ENCODE measurements at places on chromosomes 6 and 20.

DNA sequence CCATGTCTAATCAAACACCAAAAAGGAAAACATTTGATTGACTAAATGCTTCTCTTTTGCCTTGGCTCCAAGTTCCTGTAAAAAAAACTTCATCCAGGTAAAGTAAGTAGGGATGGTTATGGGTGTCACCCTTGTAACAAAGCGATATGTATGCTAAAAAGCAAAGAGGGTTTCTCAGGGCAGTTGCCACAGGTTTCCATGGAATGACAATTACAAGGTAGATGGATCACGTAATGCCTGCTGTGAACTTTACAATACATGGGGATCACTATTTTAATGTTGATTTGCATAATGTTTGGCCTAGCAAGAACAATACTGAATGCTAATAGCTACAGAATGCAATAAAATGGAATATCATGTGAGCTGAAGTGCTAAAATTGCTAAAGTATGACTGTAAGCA, 2.9 kb upstream of the BMP2 start:
- H3K36me3 ChIP-seq: no peaks in the 10 kb centered on the region
- DNase-seq: no peak
- no peak overlapping the region for H3K4me3 ChIP-seq
- no peak overlapping the region for H3K27ac ChIP-seq

GRCh38 chr6:125140808-125141207, 12.8 kb upstream of the TPD52L1 start:
- no peak for DNase-seq
- no peaks in the 10 kb centered on the region for H3K36me3 ChIP-seq
- no peak overlapping the region for H3K4me3 ChIP-seq

DNA sequence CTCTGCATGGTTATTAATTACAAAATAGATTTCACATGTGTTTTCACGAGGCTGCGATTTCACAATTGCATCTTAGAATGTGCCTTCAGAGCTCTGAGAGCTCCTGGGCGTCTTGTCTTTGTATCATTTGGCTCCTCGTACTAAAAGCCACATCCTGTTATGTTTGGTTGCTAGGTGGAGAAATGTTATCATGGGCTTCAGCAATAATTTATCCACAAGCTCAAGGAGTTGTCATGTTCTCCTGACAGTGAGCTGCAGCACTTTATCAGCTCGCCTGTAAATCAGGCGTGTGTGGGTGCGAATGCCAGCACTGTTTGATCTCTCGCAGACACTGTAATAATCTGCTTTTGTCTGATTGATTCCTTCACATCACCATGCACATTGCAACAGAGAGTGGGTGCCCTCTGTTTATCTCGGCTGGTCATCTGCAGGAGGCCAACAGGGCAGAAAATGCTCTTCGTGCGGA, 218.6 kb upstream of the ZFP64 start:
- H3K27me3 ChIP-seq: no peaks in the 10 kb centered on the region
- no peak overlapping the region for H3K4me3 ChIP-seq
- peak overlapping the region; percentile 77 for H3K27ac ChIP-seq
- H3K36me3 ChIP-seq: no peaks in the 10 kb centered on the region
- H3K4me1 ChIP-seq: peaks cover 56% of the 10 kb centered on the region

DNA sequence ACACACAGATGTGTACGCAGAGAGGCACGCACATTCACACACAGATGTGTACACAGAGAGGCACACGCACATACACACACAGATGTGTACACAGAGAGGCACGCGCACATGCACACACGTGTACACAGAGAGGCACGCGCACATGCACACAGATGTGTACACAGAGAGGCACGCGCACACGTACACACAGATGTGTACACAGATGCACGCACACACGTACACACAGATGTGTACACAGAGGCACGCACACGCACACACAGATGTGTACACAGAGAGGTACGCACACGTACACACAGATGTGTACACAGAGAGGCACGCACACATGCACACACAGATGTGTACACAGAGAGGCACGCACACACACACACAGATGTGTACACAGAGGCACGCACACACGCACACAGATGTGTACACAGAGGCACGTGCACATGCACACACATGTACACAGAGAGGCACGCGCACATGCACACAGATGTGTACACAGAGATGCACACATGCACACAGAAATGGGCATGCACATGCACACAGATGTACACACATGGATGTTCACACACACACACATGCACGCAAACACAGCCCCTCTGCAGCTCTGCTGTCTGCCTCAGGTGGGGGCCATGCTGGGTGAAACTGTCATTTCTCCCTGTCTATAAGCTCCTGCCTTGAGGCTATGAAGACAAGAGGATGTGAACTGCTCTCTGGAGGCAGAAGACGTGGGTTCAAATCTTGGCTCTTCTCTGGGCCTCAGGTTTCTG, 14.3 kb upstream of the MYT1 start:
- H3K27me3 ChIP-seq: no peaks in the 10 kb centered on the region
- DNase-seq: no peak
- no peak overlapping the region for H3K27ac ChIP-seq
- no peaks in the 10 kb centered on the region for H3K36me3 ChIP-seq
- H3K4me1 ChIP-seq: no peaks in the 10 kb centered on the region
- H3K4me3 ChIP-seq: no peak overlapping the region

DNA sequence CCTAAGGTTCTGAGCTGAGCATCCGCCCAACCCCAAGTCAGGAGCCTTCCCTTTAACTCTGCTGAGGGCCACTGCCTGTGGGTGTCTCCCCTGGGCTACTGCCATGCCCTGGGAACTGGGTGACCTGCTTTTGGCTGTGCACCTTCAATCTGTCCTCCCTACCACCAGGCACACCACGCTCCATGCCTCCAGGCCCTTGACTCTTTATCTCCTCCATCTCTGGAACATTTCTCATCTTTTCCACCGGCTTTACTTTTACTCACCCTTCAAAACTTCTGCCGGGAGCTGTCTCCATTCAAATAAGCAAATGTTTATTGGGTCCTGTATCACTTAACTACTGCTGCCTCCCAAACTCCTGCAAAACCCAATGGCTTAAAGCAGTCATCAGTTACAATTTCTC, 83.3 kb upstream of the NHSL1 start:
- no peaks in the 10 kb centered on the region for H3K27me3 ChIP-seq
- no peaks in the 10 kb centered on the region for H3K36me3 ChIP-seq
- DNase-seq: no peak

- H3K4me1 ChIP-seq: peaks cover 27% of the 10 kb centered on the region
- no peak for DNase-seq
- H3K4me3 ChIP-seq: no peak overlapping the region
- H3K27me3 ChIP-seq: peaks cover 63% of the 10 kb centered on the region
- H3K27ac ChIP-seq: no peak overlapping the region
These were observed 3.6 kb downstream of the GRM4 start for GRCh38 chr6:34142061-34142998.

DNA sequence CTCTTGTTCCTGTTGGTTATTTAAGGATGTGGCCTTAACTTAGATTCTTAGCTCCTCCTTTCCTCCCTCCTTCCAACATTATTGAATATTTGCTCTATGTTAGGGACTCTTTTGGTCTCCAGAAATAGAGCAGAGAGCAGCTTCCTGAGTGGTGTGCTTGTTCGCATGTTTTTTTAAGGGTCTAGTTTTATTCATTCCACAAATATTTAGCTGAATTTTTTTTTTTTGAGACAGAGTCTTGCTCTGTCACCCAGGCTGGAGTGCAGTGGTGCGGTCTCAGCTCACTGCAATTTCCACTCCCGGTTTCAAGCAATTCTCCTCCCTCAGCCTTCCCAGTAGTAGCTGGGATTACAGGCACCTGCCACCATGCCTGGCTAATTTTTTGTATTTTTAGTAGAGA, 169.2 kb downstream of the ZFAND3 start:
- H3K4me3 ChIP-seq: no peak overlapping the region
- DNase-seq: no peak
- H3K27me3 ChIP-seq: no peaks in the 10 kb centered on the region
- H3K27ac ChIP-seq: no peak overlapping the region
- no peaks in the 10 kb centered on the region for H3K36me3 ChIP-seq
- no peaks in the 10 kb centered on the region for H3K4me1 ChIP-seq

DNA sequence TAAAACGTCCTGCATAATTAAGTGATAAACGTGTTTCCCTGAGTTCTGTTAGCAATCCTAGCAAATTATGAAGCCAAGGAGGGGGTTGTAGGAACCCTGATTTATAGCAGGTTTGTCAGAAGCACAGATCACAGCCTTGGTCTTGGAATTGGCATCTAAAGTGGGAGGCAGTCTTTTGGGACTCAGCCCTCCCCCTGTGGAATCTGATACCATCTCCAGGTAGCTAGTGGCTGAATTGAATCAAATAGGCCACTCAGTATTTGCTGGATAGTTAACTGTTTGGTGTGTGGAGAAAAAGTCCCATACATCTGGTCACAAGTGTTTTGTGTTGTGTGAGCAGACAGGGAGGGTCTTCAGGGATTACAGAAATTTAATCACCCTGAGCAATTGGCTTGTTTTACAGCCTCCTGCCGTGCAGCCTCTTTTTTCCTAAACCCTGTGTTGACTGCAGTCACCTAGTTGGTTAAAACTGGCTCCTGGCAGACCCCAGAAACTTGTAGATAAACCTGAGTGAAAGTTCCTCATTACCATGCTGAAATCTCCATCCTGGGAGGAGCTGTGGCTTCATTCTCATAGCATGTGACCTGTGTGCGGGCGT, 19.0 kb upstream of the KIFC1 start:
- H3K4me1 ChIP-seq: peaks cover 3% of the 10 kb centered on the region
- H3K36me3 ChIP-seq: no peaks in the 10 kb centered on the region
- no peaks in the 10 kb centered on the region for H3K27me3 ChIP-seq
- H3K27ac ChIP-seq: no peak overlapping the region
- no peak overlapping the region for H3K4me3 ChIP-seq

DNA sequence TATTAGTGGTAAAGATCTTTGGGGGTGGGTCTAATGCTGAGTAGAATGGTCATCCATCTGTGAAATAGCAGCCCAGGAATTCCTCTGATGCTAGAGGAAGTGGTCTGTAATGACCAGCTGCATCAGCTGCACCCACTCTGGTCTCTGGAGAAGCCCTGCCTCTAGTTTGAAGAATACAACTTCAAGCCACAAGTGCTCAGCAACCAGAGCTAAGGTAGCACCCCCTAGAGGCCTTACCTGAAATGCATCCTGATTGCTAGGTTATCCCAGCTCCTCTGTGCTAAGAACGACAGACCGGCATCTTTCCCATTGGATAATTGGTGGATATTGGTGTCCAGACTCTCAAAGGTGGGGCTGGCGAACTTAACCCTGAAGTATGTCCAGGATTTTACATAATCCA, 58.2 kb downstream of the DNAH8 start:
- no peak overlapping the region for H3K4me3 ChIP-seq
- H3K27me3 ChIP-seq: no peaks in the 10 kb centered on the region
- H3K4me1 ChIP-seq: no peaks in the 10 kb centered on the region

- H3K4me1 ChIP-seq: peaks cover 6% of the 10 kb centered on the region
- H3K4me3 ChIP-seq: no peak overlapping the region
- no peaks in the 10 kb centered on the region for H3K36me3 ChIP-seq
These were observed 300.3 kb downstream of the NRN1 start for GRCh38 chr6:5706124-5707033.

GRCh38 chr6:64257586-64257985, 622.0 kb downstream of the PHF3 start:
- no peaks in the 10 kb centered on the region for H3K27me3 ChIP-seq
- H3K27ac ChIP-seq: no peak overlapping the region
- no peak for DNase-seq
- H3K36me3 ChIP-seq: no peaks in the 10 kb centered on the region

DNA sequence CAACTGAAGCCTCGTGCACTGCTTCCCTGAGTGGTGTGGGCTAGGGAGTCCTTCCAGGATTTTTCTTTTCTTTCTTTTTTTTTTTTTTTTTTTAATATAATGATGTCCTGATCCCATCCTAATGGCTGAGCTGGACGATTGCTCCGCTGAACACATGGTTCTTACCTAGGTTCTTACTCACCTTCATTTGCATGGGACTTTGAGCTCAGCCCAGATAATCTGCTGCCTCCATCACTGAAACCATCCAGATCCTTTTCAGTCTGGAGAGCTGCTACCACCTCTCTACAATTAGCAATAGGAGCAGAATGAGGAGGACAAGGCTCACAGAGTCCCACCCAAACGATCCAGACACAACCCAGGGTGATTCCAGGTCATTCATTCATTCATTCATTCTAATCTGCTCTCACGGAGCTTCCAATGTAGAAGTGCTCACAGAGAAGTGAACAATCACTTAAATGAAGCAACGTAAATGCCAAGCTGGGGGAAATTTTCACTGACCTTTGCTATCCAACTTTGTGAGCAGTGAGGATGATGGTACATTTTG, 246.3 kb upstream of the RREB1 start:
- no peak overlapping the region for H3K27ac ChIP-seq
- H3K27me3 ChIP-seq: no peaks in the 10 kb centered on the region
- H3K4me1 ChIP-seq: peaks cover 3% of the 10 kb centered on the region
- DNase-seq: no peak
- no peaks in the 10 kb centered on the region for H3K36me3 ChIP-seq

DNA sequence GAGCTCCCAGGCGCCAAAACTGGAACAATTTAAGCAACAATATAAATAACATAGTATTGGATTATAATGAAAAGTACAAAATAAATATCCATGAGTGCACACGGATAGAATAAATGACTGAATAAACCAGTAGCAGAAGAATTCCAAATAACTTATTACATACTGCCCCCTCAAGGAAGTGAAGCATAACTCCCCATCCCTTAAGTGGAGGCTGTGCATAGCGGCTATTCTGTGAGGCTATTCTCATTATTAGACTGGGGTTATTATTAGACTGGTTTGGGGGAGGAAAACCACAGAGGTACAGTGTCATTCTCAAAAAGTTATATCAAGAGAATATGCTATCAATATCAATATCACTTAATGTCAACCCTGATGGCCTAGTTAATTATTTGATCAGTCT, 94.4 kb upstream of the SIRPA start:
- H3K4me1 ChIP-seq: peaks cover 6% of the 10 kb centered on the region
- H3K27me3 ChIP-seq: peaks cover 23% of the 10 kb centered on the region
- H3K4me3 ChIP-seq: no peak overlapping the region
- H3K27ac ChIP-seq: no peak overlapping the region

GRCh38 chr20:44111712-44112335, 75.2 kb downstream of the JPH2 start:
- H3K36me3 ChIP-seq: no peaks in the 10 kb centered on the region
- no peak overlapping the region for H3K4me3 ChIP-seq
- no peak for DNase-seq
- H3K27me3 ChIP-seq: peaks cover 19% of the 10 kb centered on the region

GRCh38 chr6:5302995-5303622, 41.8 kb downstream of the FARS2 start:
- H3K4me3 ChIP-seq: no peak overlapping the region
- DNase-seq: peak; percentile 33
- H3K36me3 ChIP-seq: no peaks in the 10 kb centered on the region
- H3K27me3 ChIP-seq: no peaks in the 10 kb centered on the region

DNA sequence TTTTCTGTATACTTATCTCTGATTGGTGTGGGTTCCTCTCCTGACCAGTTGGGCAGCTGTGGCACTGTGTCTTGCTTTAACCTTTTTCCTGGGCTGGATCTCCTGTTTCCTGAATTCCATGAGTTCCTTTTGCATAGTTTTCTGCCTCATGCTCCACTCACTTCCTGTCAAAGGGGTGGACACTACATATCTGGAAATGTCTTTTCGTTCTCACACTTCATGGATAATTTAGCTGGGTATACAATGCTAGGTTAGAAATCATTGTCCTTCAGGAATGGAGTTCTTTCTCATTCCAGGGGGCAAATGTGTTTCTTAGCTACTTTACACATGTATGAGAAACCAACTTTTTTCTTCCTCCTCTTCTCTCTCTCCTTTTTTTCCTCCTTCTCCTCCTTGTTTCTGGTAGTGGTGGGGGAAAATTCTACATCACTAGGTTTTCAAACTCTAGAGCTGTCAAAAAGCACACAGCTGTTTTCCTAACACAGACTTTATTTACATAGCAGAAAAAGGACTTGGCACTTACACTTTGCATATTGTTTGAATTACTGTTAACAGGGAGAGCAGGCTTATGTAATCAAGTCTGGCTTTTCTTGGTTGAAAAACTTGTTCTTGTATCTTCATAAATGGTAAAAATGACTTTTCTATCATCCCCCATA, 9.0 kb upstream of the DDX27 start:
- H3K27ac ChIP-seq: no peak overlapping the region
- no peaks in the 10 kb centered on the region for H3K36me3 ChIP-seq
- H3K27me3 ChIP-seq: no peaks in the 10 kb centered on the region
